ENCODE measurements at places on chromosomes 11 and 22.

DNA sequence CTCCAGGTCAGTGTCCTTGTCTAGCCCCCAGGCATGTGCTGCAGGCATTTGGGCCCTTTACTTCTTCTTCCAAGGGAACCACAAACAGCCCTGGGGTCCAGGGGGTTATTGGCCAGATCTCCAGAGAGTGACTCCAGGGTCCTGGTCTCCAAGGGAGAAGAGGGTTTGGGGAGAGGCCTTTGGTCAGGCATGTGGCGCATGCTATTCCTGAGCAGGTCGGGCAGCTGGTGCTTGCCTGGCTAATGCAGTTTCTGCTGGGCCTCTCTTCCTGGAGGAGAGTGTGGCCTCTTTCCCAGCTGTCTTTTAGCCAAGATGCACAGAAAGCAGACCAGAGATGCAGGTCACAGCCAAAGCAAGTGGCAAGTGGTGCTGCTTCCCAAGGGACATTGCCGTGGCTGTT, 3.8 kb upstream of the RFPL2 start:
- peak; percentile 18 for DNase-seq

DNA sequence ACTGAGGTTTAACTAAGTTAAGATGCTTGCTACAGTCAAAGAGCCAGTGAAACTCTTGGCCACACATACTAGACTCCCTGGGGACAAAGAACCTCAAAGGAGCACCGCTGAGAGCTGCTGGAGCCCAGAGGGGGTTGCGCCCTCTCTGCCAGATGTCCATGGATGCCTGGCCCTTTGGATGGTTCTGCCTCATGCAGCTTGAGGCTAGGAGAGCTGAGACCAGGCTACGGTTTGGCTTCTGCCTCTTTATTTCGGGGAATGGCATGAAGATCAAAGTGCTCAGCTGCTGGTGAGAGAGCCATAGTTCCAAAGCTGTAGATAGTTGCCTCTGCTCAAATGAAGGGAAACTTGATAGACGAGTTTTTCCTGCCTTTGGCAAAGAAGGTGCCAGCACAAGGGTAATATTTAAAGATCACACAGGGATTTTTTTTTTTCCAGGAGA, 43.0 kb downstream of the RASSF10 start:
- no peak for DNase-seq

DNA sequence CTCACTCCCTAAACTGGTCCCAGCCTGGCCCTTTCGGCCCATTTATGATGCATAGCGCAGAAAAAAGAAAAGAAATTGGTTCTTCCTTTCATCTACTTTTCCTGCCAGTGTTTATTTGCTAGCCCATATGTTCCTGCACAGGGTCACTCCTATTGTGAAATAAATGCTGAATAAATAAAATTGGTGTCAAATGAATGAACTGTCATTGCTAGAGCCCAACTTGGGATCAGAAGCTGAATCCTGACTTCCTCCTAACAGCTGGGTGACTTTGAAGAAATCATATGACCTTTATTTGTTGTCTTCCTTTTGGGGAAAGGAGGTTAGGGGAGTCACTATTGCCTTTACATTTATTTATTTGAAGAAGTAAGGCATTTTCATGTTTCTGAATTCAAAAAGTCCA, 92.0 kb downstream of the PRR5L start:
- no peak for DNase-seq

DNA sequence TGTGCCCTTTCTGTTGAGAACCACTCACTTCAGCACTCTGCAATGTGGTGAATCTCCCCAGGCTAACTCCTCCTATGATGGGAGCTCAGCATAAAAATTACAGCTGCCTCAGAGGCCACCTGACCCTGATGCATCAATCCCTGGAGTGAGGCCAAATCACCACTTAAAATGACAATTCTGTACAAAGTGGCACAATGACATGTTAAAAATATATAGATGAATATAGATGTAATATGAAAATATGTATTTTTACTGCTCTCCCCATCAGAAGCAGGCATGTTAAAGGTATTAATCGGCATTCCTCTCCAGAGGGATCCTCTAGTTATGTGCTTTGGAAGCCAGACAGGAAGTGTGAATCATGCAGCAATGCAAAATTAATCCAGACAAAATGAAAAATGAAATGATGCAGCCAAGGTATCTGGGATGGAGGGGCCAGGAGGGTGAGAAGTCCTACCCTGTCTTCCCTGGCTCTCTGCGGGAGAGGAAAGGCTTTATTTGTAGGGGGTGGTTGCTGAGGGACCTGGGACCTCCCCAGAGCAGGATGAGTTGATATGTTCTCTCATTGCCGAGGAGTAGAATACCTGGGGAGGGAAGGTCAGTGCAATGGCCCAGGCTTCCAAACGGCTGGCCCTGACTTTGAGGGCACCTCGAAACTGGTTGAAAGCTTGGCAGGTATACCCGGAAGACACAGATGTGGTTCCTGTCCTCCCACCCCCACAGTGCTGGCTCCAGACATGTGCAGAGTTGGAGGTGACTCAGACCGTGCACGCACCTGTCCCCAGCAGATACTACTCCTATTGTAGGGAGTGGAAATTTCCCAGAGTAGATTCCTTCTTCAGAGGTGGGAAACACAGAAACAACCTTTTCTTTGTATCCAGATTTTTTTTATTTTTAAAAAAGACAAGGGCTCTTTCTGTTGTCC, 347.9 kb upstream of the NCAM1 start:
- no peak for DNase-seq

GRCh38 chr11:9669954-9670353, 6.1 kb downstream of the SWAP70 start:
- no peak for DNase-seq

- DNase-seq: peak; percentile 74
These were observed 7.4 kb upstream of the PMM1 start for GRCh38 chr22:41596776-41597634.

GRCh38 chr11:64711956-64712362, 11.0 kb downstream of the NRXN2 start:
- DNase-seq: no peak

GRCh38 chr11:61138935-61139334, 22.3 kb downstream of the VPS37C start:
- DNase-seq: no peak

DNA sequence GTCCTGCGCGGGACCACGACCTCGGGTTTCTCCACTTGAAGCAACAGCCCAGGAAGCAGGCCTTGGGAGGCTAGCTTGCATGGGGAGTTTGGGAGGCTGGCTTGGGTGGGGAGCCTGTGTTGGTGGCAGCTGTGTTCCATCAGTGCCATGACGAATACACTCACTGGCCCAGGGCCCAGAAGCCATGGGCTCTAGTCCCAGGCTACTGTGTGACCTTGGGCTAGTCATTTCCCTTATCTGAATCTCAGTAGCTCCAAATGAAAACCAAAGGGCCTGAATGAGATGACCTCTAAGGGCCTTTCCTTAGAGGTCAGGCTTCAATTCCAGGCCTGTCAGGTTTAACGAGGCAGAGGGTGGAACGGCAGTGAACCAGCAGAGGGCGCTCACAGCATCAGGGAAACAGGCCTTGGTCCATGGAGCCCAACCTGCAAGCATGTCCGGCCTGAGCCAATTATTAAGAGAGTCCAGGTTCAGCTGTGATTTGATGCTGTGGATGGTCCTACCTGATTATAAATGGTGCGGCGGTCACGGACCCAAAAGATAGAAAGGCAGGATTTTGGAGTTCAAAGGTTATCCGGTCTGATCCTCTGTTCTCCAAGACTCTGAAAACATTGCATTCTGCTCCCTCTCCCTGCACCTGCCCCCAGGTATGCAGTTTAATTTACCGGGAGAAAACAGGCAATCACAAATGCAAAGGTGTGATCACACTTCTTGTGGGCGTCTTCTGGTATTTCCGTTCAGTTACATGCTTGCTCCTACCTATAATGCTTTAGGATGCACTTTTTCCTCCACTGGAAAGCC, 15.9 kb downstream of the PTPN5 start:
- DNase-seq: peak; percentile 28

DNA sequence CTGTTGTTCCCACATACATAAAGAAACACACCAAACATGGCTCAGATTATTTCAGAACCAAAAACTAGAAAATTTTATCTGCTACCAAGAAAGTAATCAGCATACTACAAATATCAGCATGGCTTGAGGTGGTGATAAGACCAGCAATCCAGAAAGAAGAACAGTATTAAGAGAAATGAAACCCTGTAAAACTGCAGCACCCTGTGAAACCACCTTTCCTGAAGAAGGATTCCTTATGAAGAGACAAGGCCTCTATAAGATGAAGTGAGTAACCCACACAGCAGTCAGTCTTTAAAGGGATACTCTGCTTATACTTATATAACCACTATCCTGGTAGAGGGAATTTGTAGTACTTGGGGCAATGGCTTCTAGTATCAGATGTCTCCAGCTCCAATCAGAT, 49.9 kb downstream of the RSF1 start:
- DNase-seq: no peak

DNA sequence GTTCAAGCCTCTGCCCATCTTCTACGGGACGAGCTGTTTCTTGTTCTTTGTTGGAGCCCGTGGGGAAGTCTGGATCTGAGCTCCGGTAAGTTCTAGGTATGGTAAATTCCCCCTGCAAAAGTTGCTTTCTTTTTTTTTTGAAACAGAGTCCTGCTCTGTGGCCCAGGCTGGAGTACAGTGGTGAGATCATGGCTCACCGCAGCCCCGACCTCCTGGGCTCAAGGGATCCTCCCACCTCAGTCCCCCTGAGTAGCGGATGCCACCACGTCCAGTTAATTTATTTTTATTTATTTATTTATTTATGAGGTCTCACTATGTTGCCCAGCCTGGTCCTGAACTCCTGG, 35.5 kb upstream of the MOB2 start:
- no peak for DNase-seq
